Caco-2 (cell line): ENCODE measurements at places on chromosomes 2 and 18. TPM values are rescaled to one million over a fixed set of nuclear protein-coding genes. Genes with fewer than 3 reads are reported as not detected.

The RAX gene
- not detected in 2 replicates for total RNA-seq

The ADAM17 gene
- 36.3 and 40.5 TPM in 2 replicates for total RNA-seq

The MEP1B gene
- not detected in 2 replicates for total RNA-seq

The LCT gene
- 0.82 and 1.5 TPM in 2 replicates for total RNA-seq

The ABHD3 gene
- total RNA-seq = 29.3 and 31.8 TPM in 2 replicates
